ENCODE measurements at places on chromosomes 7 and 10. TPM values are rescaled to one million over a fixed set of nuclear protein-coding genes. Genes with fewer than 3 reads are reported as not detected.

DNA sequence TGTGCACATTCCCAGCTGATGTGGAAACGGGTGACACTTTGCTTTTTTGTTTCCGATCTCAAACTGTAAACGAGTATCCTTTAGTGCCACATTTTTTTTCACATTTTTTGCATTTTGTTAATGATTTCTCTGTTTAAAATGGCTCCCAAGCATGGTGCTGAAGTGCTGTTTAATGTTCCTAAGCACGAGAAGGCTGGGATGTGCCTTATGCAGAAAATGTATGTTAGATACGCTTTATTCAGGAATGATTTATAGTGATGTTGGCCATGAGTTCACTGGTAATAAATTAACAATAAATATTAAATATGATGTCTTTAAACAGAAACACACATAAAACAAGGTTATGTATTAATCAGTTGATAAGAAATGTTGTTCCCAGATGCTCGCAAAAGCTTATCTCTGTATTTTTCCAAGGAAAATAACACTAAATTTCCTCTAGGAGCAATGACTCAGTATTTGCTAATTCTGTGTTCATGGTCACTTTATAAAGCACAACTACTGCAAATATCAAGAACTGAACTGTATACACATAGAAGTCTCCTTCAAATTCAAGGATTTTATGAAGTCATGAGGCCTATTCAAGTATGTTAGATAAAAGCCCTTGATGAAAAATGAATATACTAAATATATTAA lies 305.9 kb upstream of the SMIM30 start:
- H3K4me1 ChIP-seq = no peaks in the 10 kb centered on the region
- no peak for DNase-seq
- no peak overlapping the region for H3K27ac ChIP-seq
- no peak overlapping the region for H3K4me3 ChIP-seq
- H3K36me3 ChIP-seq = no peaks in the 10 kb centered on the region

DNA sequence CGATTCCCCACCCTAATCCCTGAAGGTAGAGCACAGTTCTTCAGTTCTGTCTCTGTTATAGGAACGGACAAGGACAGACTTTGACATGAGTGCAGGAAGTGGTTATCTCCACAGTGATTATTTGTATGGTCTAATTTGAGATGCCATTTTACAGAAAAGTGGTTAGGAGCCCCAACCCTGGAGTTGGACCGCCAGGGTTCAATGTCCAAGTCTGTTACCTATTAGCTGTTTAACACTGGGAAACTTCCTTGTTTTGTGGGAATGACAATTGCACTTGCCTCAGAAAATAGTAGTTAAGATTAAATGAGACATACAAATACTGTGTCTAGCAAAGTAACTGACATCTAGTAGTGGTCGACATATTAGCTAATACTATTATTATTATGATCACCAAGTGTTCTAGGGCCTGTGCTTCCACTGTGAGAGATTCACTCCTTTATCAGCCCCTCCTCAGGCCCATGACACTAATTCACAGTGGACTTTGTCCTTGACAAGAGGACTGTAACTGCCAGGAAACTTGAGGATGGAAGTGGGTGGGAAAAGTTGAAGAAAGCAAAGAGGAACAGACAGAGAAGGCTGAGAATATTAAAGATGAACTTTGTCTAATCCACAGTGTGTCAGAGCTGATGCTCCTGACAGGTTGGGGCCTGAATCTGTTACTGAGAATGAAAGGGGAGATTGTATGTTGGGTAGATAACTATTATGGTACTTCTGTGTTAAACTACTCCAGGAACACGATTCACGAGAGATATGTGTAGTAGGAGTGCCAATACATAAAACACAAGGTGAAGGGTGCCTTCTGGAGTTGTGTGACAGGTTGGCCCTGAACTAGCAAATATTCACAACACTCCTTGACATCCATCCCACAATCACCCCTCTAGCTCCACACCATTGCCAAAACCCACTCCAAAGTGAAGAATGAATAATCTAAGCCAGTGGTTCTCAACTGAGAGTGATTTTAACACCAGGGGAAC lies 66.4 kb downstream of the TAC1 start:
- no peak for DNase-seq
- H3K36me3 ChIP-seq = no peaks in the 10 kb centered on the region
- no peaks in the 10 kb centered on the region for H3K27me3 ChIP-seq

DNA sequence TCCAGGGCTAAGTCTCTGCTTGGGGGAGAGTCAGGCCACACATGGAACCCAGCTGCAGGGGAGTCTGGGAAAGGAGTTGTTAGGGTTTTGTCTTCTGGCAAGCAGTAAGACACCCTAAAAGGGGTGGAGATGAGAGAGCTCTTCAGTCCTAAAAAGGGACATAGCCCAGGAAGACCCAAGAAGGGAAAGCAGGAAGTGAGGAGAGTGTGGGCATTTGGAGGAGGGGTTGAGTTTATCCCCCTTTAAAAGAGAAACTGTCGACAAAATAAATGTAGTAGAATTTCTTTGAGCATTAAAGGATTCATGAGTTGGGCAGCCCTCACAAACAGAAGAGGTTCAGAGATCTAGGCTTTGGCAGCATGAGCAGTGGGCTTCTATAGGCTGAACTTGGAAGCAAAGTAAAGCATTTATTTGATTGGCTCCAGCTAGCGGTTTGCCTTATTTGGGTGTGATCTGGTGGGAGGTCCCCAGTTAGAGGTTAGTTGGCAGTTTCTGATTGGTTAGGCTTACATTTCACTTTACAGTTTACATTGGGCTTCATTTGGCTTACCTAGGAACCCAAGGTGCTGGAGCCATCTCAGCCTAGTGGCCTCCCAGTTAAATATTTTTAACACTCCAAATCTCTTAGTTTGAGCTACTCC lies 246.7 kb downstream of the CAMK1D start:
- no peaks in the 10 kb centered on the region for H3K4me1 ChIP-seq
- H3K27me3 ChIP-seq = peaks cover 8% of the 10 kb centered on the region
- DNase-seq = no peak
- H3K4me3 ChIP-seq = no peak overlapping the region

DNA sequence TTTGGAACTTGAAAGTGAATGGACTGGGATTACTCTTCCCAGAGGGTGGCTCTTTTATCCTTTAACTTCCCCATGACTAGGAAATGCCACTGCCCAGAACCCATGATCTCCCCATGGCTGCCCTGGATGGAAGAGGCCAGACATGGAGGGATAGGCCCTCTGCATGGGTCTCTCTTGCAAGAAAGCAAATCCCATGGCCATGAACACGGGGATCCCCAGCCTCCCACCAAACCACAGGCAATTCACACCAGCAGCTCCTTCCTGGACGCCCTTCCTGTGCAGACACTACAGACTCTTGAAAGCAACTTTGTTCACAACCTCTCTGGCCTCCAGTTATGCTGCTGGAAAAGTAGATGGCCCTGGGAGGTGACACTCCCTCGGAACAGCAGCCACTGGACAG lies 55.0 kb downstream of the EBF3 start:
- H3K4me1 ChIP-seq = no peaks in the 10 kb centered on the region
- no peaks in the 10 kb centered on the region for H3K36me3 ChIP-seq
- no peak for DNase-seq
- H3K4me3 ChIP-seq = no peak overlapping the region
- no peak overlapping the region for H3K27ac ChIP-seq

GRCh38 chr10:130141460-130141859 lies 5.3 kb downstream of the GLRX3 start:
- DNase-seq = no peak
- peaks cover 15% of the 10 kb centered on the region for H3K4me1 ChIP-seq
- peaks cover 60% of the 10 kb centered on the region for H3K36me3 ChIP-seq
- H3K4me3 ChIP-seq = no peak overlapping the region
- peak overlapping the region; percentile 39 for H3K27ac ChIP-seq
- no peaks in the 10 kb centered on the region for H3K27me3 ChIP-seq

GRCh38 chr10:86500846-86501245 lies 20.7 kb downstream of the WAPL start:
- H3K27me3 ChIP-seq = no peaks in the 10 kb centered on the region
- H3K4me1 ChIP-seq = no peaks in the 10 kb centered on the region

DNA sequence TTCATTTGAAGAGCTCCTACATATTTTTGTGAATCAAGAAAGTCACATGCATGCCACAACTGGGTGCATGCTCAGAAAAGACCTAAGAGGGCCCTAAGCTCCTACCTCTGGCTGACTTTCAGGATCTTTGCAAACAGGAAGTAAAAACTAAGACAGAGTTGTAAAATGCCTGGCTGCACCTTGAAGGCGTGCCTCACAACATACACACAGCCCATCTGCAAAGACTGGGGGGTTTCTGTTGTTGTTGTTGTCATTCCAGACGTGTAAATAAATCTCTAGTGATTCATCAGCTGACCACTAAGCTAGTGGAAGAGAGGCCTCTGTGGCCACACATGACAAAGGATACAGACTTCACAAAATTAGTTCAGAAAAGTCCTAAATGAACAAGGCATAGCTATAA lies 31.8 kb downstream of the SMURF1 start:
- H3K4me1 ChIP-seq = peaks cover 9% of the 10 kb centered on the region
- no peaks in the 10 kb centered on the region for H3K36me3 ChIP-seq
- no peak for DNase-seq
- H3K27me3 ChIP-seq = no peaks in the 10 kb centered on the region
- 0 out of 3 replicates have a peak overlapping the region, but pooled peaks have one; percentile 1 for H3K27ac ChIP-seq
- H3K4me3 ChIP-seq = no peak overlapping the region

DNA sequence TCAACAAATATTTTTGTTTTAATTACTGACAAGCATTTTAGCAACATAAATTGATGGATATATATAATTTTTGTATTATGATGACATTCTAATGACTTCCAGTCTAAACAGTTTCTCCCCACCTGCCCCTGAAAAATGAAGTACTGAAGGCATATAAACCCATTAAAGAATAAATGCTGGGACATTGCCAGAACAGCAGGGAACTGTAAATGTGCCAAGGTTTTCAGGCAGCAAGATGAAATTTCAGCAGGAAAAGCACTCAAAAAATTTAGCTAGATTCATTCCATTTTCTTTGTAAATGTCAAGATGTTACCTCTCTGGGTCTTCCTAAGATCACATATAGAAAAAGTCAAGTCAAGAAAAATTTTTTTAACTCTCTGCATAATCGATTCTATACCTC lies 11.0 kb upstream of the TLL2 start:
- no peak for DNase-seq
- no peak overlapping the region for H3K4me3 ChIP-seq
- H3K4me1 ChIP-seq = no peaks in the 10 kb centered on the region
- H3K27ac ChIP-seq = no peak overlapping the region
- H3K27me3 ChIP-seq = no peaks in the 10 kb centered on the region

- no peak for DNase-seq
- no peaks in the 10 kb centered on the region for H3K4me1 ChIP-seq
- H3K36me3 ChIP-seq = no peaks in the 10 kb centered on the region
- no peaks in the 10 kb centered on the region for H3K27me3 ChIP-seq
- H3K27ac ChIP-seq = no peak overlapping the region
- H3K4me3 ChIP-seq = no peak overlapping the region
Measured at GRCh38 chr7:81574723-81575326, 195.0 kb downstream of the HGF start.

- H3K4me1 ChIP-seq = no peaks in the 10 kb centered on the region
- H3K27me3 ChIP-seq = no peaks in the 10 kb centered on the region
- no peak for DNase-seq
- H3K4me3 ChIP-seq = no peak overlapping the region
- H3K36me3 ChIP-seq = no peaks in the 10 kb centered on the region
Measured at GRCh38 chr7:17318146-17318545, 19.7 kb downstream of the AHR start.

DNA sequence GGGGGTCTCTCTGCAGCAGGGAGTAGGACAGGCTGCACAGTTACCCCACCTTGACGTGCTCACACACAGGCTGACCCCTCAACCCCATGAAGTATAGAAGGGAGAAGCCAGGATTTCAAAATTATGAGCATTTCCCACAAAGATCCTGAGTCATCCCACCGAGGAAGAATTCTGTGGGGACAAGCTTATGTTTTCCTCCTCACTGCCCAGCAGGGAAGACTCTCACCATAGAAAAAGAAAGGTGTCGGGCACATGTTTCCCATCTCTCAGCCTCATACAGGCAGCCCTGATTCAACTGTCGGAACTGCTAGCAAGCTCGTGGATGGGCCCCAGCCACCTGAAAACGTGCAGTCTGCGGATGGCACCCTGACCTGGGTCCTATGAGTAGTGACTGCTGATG lies 499.7 kb upstream of the MKI67 start:
- no peak overlapping the region for H3K4me3 ChIP-seq
- peaks cover 17% of the 10 kb centered on the region for H3K4me1 ChIP-seq
- no peaks in the 10 kb centered on the region for H3K27me3 ChIP-seq
- no peak overlapping the region for H3K27ac ChIP-seq

Gene POLD2
- 259 TPM for total RNA-seq

Gene FZD1
- total RNA-seq = 4.9 TPM

Gene SPAG6
- 6.6 TPM for total RNA-seq

Gene CYP2C18
- not detected for total RNA-seq
